M059J (cell line): ENCODE measurements at places on chromosomes 3 and 15.

DNA sequence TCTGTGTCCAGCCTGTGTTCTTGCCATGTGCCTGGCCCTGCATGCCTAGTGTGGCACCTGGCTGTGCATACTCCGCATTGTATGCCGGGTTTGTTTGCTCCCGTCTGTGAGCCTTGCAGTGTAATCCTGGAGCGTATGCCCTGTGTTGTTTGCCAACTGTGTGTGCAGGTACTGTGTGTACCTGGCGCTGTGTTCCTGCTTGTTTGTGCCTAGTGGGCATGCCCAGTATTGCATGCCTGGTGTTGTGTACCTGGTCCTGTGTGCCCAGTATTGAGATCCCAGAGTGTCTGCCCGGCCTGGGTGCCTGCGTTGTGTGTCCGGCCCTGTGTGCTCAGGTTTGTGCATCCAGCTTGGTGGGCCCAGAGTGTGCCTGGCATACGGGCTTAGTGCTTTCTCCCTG is 54.5 kb upstream of the CHRNA7 start:
- no peak for DNase-seq

DNA sequence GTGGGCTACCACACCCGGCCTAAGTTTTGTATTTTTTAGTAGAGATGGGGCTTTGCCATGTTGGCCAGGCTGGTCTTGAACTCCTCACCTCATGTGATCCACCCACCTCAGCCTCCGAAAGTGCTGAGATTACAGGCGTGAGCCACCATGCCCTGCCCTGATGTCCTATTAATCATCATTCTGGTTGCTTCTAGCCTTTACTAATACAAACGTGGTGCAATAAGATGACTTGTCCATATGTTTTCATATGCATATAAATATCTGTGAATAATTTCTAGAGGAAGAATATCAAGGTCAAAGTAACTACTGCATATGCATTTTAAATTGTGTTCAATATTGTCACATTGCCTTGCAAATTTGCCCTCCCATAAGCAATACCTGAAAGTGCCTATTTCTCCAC is 25.5 kb upstream of the PDHB start:
- DNase-seq, result no peak

DNA sequence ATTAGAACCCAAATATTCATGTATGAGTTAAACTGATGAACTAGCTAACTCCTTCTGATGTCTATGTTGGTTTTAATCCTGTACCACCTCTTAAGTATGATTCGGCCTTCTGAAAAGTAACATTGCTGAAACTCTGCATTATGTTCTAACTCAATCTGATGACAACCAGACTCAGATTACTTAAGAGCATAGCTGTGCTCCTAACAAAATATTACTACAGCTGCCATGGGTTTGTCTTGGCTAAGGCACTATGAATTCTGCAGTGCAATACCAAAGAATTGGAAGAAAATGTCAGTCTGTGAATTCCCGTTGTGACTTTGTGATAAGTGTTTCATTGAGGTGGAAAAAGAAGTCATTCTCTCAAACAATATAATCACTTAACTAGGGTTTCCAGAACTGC is 224.4 kb downstream of the ZMAT3 start:
- peak; percentile 11 for DNase-seq

GRCh38 chr3:46829699-46830208 is 33.5 kb downstream of the MYL3 start:
- DNase-seq, result no peak

- peak; percentile 59 for DNase-seq
Measured at GRCh38 chr3:62169906-62170660, 203.3 kb downstream of the FEZF2 start.

DNA sequence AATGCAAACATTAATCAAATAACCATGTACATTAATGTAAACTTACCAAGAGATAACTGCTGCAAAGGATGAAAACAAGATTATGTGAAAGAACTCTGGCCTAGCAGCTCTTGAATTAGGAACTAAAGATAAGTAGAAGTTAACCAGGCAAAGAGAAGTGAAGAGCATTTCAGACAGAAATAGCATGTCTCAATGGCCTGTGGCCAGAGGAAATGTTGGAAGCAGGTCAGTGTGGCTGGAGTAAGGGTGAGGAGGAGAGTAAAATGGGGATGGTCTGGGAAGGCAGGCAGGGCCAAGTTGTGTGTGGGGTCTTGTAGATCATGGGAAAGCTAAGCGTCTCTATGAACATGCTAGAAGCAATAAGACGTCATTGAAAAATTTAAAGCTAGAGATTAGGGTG is 192.4 kb downstream of the CADPS start:
- no peak for DNase-seq

GRCh38 chr15:66877477-66878271 is 175.6 kb downstream of the SMAD6 start:
- no peak for DNase-seq

DNA sequence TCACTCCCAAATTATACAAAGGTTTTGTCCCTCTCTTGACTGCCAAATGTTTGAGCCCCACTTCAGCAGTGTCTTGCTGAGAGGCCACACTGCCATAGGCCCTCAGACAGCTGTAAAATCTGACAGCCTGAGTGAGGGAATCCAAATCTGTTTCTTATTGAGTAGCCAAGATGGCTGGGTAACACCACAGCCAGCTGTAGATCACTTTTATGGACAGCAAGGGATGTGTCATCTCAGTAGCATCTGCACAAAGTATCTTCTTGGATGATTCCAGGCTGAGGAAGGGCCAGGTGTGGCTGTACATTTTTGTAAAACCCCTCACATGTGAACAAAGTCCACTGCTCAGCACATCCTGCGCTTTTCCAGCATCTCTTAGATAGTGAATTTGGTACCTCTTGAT is 237.0 kb upstream of the LRTM1 start:
- peak; percentile 34 for DNase-seq

DNA sequence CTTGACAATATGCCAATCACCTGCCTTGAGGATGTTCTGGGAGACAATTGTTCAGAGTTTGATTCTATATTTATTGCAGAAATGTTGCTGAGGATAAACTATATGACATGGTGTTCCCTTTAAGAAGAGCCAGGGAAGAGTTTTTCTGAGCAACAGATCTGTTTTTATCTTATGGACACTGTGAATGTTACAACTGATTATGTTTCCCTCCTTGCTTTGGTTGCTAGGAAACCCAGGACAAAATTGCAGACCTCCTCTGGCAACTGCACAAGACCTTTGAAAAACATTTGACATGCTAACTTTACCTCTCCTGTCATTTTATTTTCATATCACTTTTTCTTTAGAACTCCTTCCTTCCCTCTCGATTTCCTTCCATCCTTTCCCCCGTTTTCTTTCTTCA is 8.2 kb upstream of the TM6SF1 start:
- DNase-seq, result no peak

DNA sequence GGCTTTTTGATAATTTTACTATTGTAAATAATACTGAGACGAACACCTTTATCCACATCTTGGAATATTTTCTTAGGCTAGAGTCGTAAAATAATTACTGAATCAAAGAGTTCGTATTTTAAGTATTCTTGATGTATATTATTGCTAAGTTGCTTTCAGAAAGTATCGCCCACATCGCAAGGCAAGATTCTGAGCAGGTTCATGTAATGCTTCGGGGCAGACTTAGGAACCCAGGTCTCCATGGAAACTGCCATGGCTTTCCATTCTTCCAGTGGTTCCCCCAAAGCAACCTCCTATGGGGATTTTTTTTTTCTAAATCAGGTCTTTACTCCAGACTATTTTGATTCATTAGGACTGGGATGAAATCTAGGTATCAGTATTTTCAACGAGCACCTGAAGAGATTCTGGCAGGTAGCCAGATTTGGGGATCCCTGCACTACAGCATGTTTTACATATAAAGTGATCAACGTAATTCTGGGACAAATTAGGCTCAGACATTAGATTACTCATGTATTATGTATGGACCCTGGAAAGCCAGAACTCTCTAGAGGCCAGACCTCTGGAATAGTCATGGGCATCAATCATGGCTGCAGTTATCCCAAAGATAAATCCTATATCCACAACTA is 86.5 kb downstream of the B3GNT5 start:
- DNase-seq, result no peak

DNA sequence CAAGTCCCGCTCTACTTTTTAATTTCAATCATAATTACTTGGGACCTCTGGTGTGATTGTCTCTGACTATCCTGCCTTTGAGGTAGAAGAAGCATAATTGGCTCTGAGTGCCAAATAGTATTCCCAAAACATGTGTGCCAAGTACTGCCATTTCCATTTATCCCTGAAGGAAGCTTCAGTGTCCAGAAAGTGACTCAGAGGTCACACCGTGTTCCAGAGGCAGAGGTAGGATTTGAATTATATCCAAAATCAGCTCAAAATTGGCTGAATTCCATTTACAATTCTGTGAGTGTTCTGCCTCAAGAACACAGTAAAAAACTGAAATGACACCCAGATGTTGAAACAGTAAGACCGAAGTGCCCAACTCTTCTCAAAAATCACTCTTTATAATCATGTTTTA is 255.3 kb downstream of the RSL24D1 start:
- no peak for DNase-seq

DNA sequence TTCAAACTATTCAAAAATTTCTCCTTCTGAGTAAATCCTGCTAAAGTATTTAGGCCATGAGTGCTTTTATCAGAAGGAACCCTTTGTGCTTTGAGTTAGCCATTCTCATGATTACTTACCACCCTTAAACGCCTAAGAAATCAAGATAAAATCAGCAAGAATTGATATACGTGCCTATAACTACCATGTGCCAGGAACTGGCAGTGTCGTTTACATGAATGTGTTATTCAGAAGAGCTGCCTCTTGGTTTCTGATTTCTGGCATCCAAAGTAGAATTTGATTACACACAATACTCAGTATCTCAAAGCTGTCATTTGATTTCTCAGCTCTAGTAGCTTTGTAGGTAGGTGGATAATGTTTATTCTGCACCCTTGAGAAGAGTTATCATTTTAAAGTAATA is 351.3 kb upstream of the CCDC54 start:
- DNase-seq, result no peak

GRCh38 chr15:49605588-49605987 is 15.0 kb downstream of the FAM227B start:
- no peak for DNase-seq

- DNase-seq, result no peak
Measured at GRCh38 chr3:42166662-42167300, 75.6 kb downstream of the TRAK1 start.

- peak; percentile 94 for DNase-seq
Measured at GRCh38 chr15:60932051-60932915, 296.8 kb downstream of the RORA start.

GRCh38 chr15:91694131-91694830 is 159.2 kb upstream of the SLCO3A1 start:
- DNase-seq, result peak; percentile 70

DNA sequence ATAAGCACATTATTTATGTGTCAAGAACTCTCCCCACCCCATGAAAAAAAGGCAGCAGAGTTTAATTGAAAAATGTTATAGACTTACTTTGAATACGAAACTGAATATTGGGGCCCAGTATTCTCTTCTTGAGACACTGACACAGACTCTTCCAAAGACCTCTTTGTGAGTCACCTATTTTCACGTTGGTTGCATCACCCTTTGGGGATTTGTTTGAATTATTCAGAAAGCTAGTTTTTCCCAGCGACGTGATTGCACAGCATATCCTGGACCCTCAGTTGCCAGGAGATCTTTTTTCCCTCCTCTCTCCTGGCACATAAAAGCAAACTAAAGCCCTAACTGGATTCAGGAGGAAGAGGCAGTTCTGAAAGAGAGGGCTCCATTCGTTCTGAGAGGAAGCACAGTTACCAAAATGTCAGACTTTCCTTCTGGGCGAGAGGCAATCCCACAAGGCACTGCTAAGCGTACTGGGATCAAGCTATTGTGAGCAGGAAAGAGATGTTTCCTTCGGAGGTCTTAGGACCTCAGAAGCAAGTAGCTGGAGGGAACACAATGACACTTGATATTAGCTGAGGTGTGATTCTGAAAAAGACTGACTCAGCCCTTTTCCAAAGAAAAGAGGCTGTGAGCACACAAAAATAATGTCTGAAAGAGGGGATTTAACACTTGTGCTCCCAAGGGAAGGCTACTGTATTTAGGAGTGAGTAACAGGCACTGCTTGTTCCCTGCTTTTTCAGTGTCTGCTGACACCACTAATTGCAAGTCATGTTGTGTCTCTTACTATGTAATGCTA is 65.8 kb upstream of the CADPS start:
- no peak for DNase-seq

DNA sequence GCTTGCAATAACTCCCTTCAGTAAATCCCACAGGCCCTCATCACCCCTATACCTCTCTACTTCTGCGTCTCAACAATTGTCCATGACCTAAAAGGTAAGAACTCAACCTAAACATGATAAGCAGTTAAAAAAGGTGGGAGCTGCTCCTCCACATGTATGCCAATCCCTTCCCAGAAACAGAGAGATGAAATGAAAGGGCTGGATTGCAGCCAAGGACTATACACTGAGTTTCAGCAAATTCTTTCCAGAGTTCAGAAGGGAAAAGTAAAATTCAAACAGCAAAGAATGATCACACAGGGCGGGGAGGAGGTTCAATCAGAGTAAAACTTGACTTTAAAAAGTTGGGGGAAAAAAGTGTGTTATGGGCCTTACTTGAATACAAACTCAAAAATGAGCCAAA is 27.5 kb downstream of the PLOD2 start:
- peak; percentile 47 for DNase-seq

DNA sequence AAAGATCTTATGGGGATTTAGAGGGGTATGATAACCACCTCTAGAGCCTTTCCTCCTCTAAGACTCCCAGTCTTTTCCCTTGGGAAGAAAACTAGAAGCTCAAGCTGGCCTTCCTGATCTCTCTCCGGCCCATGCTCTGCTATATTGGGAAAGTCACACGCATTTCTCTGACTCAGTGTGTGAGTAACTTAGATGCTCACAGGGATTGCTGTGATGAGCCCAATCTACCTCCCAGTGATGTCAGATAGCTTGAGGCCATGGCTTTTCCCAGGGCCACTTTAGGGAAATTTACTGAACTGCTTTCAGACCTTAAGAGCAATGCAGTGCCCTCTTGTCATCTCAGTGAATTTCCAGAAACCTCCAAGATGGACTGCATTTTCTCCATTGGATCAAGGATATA is 8.6 kb upstream of the ST8SIA2 start:
- peak; percentile 86 for DNase-seq

DNA sequence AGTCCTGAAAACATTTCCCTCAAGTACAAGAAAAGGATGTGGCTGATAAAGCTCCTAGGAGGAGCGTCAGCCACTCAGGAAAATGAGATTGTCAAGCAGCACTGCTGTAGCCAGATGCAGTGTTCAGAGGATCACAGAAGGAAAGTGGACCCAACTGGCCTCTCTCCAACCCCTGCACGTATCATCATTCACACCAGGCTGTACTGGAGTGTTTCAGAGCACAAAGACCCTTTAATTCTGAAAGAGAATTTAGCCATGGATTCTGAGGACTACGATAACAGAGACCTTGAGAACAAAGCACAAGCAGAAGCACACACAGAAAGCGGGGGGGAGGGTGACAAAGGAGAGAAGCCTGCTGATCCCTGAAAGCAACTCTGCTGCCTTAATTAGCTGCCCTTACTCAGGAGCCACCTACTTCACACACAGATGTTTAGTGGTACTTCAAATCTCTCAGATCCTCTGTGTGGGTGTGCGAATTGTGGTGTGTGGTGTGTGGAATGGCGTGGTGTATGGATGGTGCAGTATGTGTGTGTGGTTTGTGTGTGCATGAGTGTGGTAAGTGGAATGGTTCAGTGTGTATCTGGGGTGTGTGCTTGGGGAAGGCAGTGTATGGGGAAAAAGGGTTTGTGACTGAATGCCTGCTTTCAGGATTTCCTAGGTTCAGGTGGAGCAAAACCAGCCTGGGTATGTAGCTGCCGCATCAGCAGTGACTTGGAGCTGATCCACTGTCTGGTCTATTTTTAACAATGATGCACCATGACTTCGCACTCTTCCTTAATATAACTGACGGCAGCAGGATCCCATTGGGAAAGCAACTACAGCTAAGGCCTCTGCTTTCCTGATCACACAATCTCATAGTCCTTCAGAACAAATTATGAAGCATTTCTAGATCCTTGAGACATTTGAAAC is 192.5 kb downstream of the RSL24D1 start:
- DNase-seq, result no peak
